ENCODE measurements at places on chromosomes 7 and 10. TPM values are rescaled to one million over a fixed set of nuclear protein-coding genes. Genes with fewer than 3 reads are reported as not detected.

DNA sequence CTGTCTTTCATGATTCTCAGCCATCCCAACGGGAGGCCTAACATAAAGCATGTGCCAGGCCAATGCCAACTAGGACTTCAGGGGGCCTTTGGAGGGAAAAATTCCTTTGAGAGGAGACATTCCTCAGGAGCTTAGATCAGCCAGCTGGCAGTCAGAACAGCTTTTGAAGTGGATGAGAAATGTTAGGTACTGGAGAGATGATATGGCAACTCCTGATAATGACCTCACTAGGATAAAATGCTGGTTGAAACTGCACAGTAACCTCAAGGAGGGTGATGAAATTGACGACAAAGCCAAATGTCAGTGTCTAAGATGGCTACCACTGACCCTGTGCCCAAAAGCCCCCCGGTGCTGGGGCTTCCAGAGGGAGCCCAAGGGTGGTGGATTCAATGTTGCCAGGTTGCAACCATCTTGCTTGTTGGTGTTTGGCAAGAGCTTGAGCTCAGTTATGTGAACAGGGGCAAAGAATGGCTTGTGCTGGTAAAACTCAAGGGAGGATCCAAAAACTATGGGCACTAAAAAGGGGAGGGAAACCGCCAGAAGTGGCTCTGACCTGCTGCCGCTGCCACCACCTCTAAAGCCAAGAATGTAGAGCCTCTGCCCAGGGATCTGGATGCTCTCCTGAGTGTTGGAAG lies 121.2 kb downstream of the UBE2H start:
- peaks cover 76% of the 10 kb centered on the region for H3K4me1 ChIP-seq
- no peaks in the 10 kb centered on the region for H3K27me3 ChIP-seq
- H3K36me3 ChIP-seq: peaks cover 13% of the 10 kb centered on the region
- no peak overlapping the region for H3K4me3 ChIP-seq
- H3K27ac ChIP-seq: no peak overlapping the region

DNA sequence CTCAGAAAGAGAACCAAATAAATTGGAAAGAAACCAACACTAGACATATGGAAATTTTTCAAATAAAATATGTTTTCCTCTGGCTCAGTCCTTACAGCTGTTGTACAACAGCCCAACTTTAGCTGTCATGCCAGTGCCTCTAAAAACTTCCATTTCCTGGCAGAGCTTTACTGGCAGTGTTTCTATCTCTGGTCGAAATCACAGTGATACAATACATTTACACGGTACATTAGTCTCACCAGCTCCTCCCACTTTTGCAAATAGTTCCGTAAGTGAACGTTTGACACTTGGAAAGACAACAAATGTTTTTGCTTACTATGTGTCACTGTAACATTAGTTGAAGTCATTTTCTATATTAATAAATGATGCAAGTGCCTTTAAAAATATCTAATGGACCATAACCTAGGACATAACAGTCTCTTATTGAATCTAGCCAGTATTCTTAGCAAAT lies 29.8 kb downstream of the BCAP29 start:
- no peak overlapping the region for H3K4me3 ChIP-seq
- H3K4me1 ChIP-seq: no peaks in the 10 kb centered on the region
- H3K27me3 ChIP-seq: no peaks in the 10 kb centered on the region
- no peak for DNase-seq
- H3K27ac ChIP-seq: no peak overlapping the region

GRCh38 chr7:77696643-77697534 lies 630 bp downstream of the RSBN1L start:
- no peaks in the 10 kb centered on the region for H3K27me3 ChIP-seq
- H3K4me1 ChIP-seq: peaks cover 41% of the 10 kb centered on the region
- DNase-seq: peak; percentile 49
- peak overlapping the region; percentile 98 for H3K4me3 ChIP-seq

- DNase-seq: no peak
- no peaks in the 10 kb centered on the region for H3K27me3 ChIP-seq
- no peak overlapping the region for H3K4me3 ChIP-seq
- no peaks in the 10 kb centered on the region for H3K4me1 ChIP-seq
- no peak overlapping the region for H3K27ac ChIP-seq
Measured at GRCh38 chr10:5547931-5548660, 23.3 kb downstream of the CALML3 start.

Gene FAM131B
- total RNA-seq: 24.0 TPM

Gene LRRC61
- total RNA-seq: 27.7 TPM

GRCh38 chr10:119333146-119333792 lies 125.9 kb downstream of the GRK5 start:
- no peaks in the 10 kb centered on the region for H3K27me3 ChIP-seq
- DNase-seq: no peak
- H3K27ac ChIP-seq: 0 out of 2 replicates have a peak overlapping the region, but pooled peaks have one; percentile 23
- no peaks in the 10 kb centered on the region for H3K36me3 ChIP-seq
- no peak overlapping the region for H3K4me3 ChIP-seq

- peak overlapping the region; percentile 85 for H3K27ac ChIP-seq
- DNase-seq: no peak
Measured at GRCh38 chr7:140696024-140696679, 356 bp upstream of the NDUFB2 start.

Gene METTL27
- 7.7 TPM for total RNA-seq

DNA sequence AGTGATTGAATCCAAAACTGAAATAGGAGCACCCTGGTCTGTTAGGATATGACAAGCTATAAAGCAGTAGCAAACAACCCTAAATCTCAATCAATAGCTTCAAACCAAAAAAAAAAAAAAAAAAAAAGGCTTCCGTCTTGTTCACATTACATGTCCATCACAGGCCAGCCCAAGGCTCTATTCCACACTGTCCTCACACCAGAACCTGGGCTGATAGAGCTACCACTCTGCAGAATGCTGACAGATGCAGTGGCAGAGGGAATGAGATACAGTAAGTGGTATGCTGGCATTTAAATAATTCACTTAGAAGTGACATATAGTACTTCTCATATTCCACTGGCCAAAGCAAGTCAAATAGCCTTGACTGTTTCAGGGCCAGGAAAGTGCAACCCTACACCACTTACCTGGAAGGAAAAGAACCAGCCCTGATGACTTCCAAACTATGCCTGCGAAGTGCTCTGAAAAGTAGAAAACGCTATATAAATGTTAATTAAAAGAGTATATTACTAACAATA lies 5.8 kb downstream of the CDCA7L start:
- DNase-seq: no peak
- H3K36me3 ChIP-seq: peaks cover 24% of the 10 kb centered on the region
- H3K27me3 ChIP-seq: no peaks in the 10 kb centered on the region
- peak overlapping the region; percentile 12 for H3K27ac ChIP-seq
- peak overlapping the region; percentile 8 for H3K4me3 ChIP-seq

DNA sequence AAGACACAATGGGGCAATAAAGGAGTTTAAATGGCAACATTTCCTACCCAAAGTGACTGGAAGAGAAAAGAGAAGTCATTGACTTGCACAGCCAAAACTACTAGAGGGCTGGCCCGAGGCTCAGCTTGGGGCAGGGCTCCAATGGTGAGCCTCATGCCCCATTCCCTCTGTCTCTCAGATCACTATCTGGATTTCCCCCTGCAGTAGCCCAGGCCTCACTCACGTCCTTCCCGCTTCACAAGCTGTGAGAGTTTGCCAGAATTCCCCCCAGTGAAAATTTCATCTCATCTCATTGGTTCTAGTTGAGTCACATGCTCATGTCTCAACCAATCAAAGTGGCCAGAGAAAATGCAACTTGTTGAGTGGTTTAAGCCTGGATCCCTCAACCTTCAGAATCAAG lies 181.3 kb downstream of the WDR11 start:
- H3K36me3 ChIP-seq: no peaks in the 10 kb centered on the region
- peaks cover 9% of the 10 kb centered on the region for H3K4me1 ChIP-seq
- H3K27me3 ChIP-seq: peaks cover 3% of the 10 kb centered on the region
- H3K27ac ChIP-seq: no peak overlapping the region
- DNase-seq: no peak

Gene ELAPOR2
- 41.6 TPM for total RNA-seq

GRCh38 chr7:26479581-26479980 lies 187.9 kb downstream of the SNX10 start:
- no peak overlapping the region for H3K27ac ChIP-seq
- H3K36me3 ChIP-seq: no peaks in the 10 kb centered on the region
- no peak overlapping the region for H3K4me3 ChIP-seq
- H3K27me3 ChIP-seq: peaks cover 8% of the 10 kb centered on the region
- no peak for DNase-seq
- H3K4me1 ChIP-seq: peaks cover 16% of the 10 kb centered on the region

Gene BMPER
- total RNA-seq: 1.9 TPM

DNA sequence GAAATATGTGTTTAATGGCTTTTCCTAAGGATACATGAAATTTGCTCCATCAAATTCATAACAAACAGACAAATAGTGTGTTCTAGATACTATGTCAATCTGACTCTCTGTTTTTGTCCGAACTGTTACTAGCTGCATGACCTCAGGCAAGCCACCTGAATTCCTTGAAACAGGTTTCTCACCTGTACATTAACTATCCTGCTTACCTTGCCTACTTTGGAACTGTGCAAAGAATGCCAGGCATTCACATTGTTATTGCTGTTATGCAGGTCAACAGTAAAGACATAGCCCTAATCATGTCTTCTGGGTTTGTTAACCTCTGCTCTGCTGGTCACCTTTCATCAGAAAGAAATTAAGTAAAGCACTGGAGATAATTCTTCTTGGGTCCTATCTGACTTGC lies 1283.9 kb upstream of the CELF2 start:
- H3K36me3 ChIP-seq: no peaks in the 10 kb centered on the region
- no peak overlapping the region for H3K4me3 ChIP-seq
- no peak overlapping the region for H3K27ac ChIP-seq

Gene TMEM178B
- total RNA-seq: 22.3 TPM

Gene MSS51
- 3.1 TPM for total RNA-seq

Gene LBX1
- not detected for total RNA-seq

GRCh38 chr10:792792-793100 lies 103.3 kb upstream of the DIP2C start:
- H3K27ac ChIP-seq: no peak overlapping the region
- H3K4me3 ChIP-seq: no peak overlapping the region
- H3K4me1 ChIP-seq: no peaks in the 10 kb centered on the region
- no peak for DNase-seq
- peaks cover 8% of the 10 kb centered on the region for H3K27me3 ChIP-seq

DNA sequence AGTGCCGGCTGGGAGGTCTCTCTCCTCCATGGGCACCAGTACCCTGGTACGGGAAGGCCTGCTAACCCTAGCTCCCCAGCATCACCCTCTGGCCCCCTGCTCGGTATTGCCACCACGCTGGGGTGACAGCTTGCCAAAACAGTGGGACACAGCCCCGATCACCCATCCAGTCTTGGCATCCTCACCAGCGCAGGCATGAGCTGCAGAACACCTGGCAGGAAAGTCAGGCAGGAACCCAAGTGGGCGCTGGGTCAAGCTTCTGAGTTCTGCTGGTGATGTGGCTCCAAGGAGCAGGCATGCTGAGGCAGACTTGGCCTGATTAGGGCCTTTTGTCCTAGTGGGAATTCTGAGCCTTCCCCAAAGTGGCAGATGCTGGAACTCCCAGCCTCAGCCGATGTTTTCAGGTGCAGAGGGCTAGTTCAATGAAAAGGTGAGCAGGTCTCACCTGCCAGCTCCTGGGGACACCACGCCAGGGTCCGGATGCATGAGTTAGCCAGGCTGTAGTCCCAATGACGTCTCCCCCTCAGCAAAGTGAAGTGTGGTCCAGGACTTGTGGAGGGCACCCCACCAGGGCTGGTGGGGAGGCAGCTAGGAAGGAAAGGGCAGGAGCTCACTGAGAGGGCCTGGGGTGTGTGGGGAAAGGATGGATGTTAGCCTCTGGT lies 8.5 kb upstream of the ZNF22 start:
- no peak for DNase-seq
- peaks cover 13% of the 10 kb centered on the region for H3K36me3 ChIP-seq
- peaks cover 56% of the 10 kb centered on the region for H3K4me1 ChIP-seq
- no peak overlapping the region for H3K4me3 ChIP-seq
- no peak overlapping the region for H3K27ac ChIP-seq

Gene FOXI2
- 1.4 TPM for total RNA-seq

GRCh38 chr10:17742918-17743317 lies 9.1 kb upstream of the TMEM236 start:
- H3K27me3 ChIP-seq: no peaks in the 10 kb centered on the region
- peak; percentile 68 for DNase-seq
- H3K27ac ChIP-seq: no peak overlapping the region
- H3K36me3 ChIP-seq: no peaks in the 10 kb centered on the region

All from WTC11 (cell line).